ENCODE measurements at places on chromosomes 12 and 14. TPM values are rescaled to one million over a fixed set of nuclear protein-coding genes. Genes with fewer than 3 reads are reported as not detected.

DNA sequence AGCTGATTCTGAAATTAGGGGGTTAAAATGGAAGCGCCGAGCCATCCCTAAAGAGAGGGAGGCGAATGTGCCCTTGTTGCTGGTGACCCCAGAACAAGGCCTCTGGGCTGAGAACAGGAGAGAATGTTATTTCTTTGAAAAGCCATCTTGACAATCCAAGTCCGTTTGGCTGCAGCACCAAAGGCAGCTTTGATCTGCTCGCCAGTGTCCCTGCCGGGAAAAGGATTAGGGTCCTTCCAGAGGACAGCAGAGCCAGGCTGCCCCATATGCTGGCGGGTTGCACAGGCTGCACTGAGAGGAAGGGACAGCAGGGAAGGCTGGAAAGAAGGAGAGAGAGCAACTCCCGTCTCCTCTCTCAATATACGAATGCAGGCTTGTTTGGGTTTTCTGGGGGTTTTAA is 141.7 kb downstream of the TMEM132C start:
- DNase-seq = no peak

DNA sequence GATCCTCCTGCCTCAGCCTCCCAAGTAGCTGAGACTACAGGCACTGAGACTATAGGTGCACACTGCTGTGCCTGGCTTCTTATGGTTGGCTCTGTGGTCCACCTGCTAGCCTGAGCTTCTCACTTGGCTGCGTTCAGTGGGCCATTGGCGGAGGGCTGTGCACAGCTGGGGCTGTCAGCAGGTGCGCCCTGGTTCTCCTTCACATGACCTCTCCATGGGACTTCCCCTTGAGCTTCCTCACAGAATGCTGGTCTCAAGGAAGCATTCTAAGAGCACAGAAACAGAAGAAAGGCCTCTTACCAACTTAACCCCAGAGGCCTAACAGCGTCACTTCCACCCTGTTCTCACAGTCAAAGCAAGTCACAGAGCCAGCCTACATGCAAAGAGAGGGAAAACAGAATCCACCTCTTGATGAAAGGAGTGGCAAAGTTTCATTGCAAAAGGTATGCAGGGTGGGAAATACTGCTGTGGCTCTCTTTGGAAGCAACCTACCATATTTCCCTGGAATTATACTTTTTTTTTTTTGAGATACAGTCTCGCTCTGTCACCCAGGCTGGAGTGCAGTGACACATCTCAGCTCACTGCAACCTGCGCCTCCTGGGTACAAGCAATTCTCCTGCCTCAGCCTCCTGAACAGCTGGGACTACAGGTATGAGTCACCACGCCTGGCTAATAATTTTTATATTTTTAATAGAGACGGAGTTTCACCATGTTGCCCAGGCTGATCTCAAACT is 9.3 kb downstream of the RILPL2 start:
- DNase-seq = no peak

DNA sequence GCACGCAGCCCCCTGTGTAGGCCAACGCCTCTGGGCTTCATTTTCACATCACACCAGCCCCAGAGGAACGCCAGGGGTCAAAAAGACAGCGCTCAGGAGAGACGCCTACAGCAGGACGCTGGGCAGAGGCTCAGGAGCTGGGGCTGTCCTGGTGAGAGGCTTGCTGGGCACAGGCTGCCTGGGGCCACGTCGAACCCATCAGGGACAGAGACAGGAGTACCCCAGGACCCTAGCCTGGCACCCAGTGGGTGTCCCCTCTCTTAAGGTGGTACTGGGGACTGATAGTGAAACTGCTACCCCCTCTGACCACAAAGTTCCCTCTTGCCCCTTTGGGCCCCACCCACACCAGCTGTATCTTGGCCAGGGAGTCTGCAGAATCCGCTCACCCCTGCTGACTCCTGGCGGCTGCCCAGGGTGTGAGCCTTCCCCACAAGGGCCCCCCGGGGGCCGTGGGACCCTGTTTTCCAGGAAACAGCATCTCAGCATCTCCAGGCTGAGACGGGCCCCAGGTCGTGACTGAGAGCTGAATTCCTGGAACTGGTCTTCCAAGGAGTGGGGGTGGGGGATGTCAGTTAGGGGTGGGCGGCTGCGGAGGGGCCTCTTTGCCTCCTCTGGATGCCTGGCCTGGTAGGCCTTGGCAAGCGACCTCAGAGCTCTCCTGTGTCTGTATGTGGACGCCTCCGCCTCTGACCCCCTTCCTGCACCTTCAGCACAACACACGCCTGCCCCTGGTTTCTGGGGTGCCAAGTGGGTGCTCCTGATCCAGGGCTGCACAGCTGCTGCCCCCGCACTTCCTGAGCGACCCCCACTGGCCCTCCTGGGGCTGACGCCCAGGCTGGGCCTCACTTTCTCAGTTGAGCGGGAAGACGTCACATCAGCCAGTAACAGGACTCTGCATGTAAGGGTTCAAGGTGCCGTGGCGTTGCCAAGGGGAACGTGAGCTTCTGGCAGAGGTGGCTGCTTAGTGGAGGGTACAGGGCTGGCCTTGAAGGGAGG is 321.9 kb upstream of the RTL1 start:
- DNase-seq = peak; percentile 44

GRCh38 chr14:105091054-105091516 is 25.9 kb upstream of the GPR132 start:
- no peak for DNase-seq

DNA sequence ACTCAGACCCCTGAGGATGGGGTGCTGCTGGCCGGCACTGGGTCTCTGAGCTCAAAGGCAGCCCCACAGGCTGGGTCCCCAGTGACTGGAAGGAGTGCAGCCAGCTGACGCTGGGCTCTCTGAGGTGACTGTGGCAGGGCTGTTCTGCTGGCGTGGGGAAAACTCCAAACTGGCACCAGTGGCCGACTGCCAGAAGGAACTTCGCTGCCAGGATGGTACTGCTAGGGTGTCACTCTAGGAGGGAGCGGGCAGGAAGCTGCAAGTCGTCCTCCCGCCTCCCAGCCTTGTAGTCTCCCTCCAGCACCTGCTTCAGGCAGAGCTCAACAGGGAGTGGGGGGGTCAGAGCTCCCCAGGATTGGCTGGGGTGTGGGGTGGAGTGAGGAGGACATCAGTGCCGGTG is 41.3 kb downstream of the CDC42BPB start:
- no peak for DNase-seq

DNA sequence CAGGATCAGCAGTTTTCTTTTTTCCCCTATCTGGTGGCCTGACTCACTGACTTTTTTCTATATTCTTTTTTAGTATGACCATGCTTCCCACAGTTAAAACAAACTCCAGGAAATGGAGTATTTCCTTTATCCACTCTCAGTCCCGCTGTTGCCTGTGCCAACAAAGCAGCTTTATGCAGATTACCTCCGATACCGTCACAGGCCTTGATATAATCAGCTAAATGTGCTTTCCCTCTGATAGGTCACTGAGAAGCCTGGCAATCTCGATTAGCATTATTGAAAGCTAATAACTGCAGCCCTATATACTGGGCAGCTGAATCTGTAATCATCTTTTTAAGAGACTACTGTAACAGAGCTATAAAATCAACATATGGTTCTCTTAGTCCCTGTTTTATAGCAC is 243.6 kb downstream of the KIF21A start:
- no peak for DNase-seq

- DNase-seq = no peak
These were observed 12.9 kb downstream of the ST8SIA1 start for GRCh38 chr12:22321638-22322037.

DNA sequence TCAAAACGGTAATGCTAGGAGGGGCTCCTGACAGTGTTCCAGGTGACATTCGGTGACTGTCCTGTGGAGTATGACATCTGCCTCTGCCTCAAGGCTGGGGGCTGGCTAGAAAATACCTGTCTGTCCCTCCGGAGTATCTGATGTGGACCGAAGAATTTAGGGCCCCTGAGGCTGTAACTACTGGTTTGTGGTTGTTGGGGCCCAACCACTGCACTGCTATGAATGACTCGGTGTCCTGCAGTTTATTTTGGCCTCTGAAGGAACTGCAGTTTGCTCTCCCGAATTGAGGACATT is 198.9 kb upstream of the CAND1 start:
- DNase-seq = no peak

DNA sequence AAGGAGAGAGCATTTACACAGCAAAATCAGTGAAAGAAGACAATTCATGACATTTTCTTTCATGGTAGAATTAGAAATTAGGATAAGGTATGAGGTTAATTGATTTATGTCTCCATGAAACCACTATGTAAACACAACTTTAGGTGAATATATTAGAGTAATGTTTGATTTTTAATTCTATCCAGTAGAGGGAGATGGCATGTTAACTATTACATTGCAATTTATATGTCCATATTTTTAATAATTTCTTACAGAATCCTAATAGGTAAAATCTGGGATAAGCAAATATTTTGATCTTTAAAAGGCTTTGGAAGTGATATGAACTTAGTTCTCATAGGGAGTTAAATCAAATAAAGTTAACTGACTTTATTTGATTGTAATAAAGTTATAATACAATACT is 373.4 kb upstream of the PDE3A start:
- DNase-seq = no peak

DNA sequence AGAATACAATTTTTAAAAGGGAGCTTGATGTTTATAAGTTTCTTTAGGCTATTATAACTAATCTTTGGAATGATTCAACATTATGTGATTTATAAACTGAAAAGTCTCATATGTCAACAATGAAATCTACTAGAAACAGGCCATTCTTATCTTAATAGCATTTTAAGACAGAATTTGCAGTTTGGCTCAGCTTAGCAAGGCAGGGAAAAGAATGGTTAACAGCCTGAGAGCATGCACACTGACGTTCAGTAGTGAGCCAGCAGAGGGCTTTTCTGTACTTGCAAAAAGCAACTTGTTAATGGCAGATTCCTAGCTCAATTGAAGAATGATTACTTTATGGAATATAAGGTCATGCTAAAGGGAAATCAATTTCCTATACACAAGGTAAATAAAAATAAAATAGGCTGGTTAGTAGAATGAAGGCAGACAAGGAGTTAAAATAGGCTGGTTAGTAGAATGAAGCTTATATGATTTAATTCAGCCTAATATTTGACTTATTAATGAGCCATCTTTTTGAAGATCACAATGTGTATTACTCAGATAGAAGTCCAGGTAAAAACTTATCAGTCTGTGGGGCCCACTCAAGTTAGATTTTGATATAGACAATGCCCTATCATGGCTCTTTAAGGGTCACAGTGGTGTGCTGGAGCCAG is 95.9 kb downstream of the OTOGL start:
- no peak for DNase-seq

DNA sequence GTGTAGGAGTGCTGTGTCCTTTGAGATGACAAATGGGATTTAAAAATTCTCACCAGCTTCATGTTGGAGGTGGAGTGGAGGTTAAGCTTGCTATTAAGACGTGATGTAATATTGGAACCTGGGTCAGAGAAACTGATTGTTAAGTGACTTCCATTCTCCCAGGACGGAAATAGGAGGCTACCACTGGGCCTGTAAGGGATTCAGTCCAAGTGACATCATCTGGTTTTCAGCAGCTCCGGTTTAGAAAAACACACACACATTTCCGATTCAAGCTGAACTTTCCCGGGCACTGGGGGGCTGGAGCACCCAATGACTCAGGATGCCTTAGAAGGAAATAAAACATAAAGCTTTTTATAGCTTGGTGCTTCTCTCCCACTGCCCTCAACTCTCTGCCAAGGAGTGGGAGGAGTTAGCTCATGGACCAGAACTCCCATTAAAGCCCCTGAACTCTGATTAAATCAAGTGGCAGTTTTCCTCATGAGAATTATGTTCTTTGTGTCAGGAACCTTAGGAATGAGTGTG is 12.4 kb downstream of the CALM1 start:
- DNase-seq = no peak

- peak; percentile 38 for DNase-seq
These were observed 237.9 kb downstream of the PAWR start for GRCh38 chr12:79452906-79453305.

DNA sequence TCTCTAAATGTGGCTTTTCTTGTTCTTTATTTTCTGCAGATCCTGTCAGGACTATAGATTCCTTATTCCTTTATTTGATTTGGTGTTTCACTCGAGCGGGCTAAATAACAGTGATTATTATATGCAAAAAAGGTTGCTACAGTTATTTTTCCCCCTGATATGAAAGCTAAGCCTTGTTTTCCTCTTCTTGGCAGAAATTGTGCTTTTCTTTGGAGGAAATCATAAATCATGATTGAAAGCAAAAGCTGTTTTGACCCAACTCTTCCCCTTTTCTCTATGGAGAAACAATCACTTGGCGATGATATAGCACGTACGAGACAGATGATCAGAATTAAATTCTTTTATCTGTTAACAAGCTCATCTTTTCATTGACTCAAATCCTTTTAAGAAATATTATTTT is 31.4 kb downstream of the PPFIBP1 start:
- DNase-seq = no peak

DNA sequence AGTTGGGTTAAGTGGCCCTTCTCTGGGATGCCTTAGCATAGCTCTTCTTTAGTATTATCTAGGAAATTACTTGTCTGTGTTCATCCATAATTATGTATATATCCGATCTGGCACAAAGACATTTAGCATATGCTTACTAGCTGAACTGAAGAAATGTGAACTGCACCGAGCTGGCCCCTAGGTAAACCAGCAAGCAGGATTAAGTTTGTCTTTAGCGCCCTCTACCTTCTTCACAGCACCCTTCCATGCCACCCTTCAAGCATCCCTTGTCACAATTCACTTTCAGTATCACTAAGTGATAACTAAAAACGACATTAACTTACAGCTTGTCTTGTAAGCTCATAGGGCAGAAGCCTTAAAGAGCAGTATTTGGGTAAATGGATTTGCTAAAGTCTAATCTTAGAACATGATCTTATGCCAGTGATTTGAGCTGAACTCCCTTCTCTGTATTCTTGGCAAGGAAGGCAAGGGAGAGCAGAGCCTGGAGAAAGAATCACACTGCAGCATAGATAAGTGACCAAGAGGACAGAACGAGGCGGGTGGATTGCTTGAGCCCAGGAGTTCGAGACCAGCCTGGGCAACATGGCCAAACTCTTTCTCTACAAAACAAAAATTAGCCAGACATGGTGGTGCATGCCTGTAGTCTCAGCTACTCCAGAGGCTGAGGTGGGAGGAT is 2.6 kb upstream of the HAL start:
- no peak for DNase-seq

ACADS gene
- 12.8 TPM for total RNA-seq

SAMD15 gene
- total RNA-seq = 2.0 TPM

SLC10A1 gene
- total RNA-seq = not detected

KCNJ8 gene
- total RNA-seq = 3.6 TPM

SERPINA1 gene
- total RNA-seq = 1.2 TPM

PPFIA2 gene
- total RNA-seq = 1.1 TPM

LHX5 gene
- not detected for total RNA-seq

PAH gene
- not detected for total RNA-seq

KRT78 gene
- total RNA-seq = not detected

MAX gene
- 87.9 TPM for total RNA-seq

Measured in mesothelial cell of epicardium (in vitro differentiated cells).